ENCODE measurements at places on chromosomes 6 and 20.

DNA sequence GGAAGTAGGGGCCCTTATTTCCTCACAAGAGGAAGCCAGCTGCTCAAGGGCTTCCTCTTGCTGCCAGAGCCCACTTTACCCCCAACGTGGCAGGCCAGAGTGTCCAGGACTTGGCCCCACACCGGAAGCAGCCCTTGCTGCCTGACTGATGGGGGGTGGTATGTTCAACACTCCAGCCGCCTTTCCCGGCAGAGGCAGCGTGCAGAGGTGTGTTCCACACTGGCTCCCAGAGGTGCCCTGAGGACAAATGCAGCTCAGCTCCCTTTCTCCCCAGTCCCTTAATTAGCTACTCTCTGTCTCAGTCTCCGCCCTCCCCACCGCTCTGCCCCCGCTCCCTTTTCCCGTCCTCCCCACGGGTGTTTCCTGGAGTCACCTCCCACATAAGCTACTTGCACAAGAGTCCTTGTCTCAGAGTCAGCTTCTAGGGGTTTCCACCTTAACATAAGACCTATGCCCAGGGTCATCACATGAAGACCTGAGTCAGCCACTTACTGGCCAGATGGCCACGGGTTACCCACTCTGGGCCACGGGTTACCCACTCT lies 61.7 kb upstream of the SHLD1 start:
- no peak for DNase-seq

DNA sequence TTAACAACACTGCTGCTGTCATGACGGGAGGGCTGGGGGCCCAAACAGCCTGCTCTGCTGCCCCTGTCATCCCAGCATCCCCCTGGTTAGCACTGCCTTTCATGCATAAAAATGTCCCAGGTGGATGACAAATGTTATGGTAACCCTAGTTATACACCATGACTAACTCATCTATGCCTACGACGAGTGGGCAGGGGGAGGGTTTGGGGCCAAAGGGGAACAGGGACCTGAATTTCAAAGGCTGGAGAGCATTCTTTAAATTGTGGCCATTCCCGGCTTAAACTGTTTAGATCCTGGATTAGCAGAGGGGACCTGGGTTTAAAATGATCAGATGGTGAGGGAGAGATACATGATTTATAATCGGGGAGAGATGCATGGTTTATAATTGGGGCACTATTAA lies 24.4 kb downstream of the GNAS-AS1 start:
- no peak for DNase-seq

DNA sequence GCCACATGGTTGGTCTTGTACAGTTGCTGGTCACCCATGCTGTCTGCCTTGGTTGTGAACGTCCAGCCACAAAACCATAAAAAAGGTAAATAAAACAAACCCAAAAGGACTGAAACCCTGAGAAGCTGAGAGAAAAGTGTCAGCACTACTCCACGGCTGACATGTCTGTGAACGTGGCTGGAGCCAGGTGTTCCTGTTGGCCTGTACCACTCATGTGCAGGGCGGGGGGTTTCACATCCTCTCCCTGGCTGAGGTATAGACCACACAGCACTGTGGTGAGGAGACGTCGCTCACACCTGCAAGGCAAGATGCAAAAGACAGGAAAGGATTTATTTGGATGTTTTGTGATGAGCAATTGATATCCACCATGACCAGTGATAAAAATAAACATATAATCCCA lies 51.9 kb upstream of the MRPS10 start:
- no peak for DNase-seq

- DNase-seq, result no peak
Measured at GRCh38 chr6:155158030-155158843, 105.6 kb upstream of the CLDN20 start.

- no peak for DNase-seq
Measured at GRCh38 chr20:59774204-59774641, 159.2 kb downstream of the SYCP2 start.

DNA sequence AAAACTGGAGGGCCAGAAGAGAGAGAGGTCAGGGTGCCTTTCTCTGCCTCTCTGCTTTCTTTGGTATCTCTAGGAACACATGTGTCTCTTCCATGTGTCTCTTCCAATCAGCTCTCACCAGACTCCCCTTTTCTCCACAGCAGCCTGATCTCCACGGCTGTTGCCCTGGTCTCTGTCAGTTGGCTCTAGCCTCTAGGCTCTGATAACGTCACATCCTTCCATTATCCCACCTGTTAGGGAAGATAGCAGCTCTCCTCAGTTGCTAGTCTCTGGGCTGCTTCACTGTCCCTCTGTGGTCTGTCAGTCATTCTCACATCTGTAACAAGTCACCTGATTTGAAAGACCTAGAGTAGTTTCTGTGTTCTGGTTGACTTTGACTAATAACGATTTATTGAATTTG lies 80.2 kb downstream of the PLCB4 start:
- DNase-seq, result no peak

GRCh38 chr6:91487696-91488392 lies 901.0 kb upstream of the MAP3K7 start:
- no peak for DNase-seq

DNA sequence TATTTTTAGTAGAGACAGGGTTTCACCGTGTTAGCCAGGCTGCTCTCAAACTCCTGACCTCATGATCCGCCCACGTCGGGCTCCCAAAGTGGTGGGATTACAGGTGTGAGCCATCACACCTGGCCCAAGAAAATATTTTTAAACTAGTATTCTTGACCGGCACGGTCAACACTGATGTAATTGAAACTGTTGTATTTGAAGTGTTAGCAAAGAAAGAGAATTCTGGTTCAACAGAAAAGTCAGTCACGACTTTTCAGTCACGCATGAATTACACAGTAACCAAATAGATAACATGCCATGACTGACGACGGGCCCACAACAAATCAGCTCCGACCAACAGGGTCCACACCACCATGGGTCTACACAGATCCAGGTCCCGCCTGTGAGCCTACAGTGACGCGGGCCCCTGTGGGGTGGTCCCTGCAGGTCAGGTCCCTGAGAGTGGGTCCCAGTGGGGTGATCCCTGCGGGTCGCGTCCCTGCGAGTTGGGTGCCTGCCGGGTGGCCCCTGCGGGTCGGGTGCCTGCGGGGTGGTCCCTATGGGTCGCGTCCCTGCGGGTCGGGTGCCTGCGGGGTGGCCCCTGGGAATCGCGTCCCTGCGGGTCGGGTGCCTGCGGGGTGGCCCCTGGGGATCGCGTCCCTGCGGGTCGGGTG lies 1.0 kb downstream of the GMEB2 start:
- peak; percentile 22 for DNase-seq

DNA sequence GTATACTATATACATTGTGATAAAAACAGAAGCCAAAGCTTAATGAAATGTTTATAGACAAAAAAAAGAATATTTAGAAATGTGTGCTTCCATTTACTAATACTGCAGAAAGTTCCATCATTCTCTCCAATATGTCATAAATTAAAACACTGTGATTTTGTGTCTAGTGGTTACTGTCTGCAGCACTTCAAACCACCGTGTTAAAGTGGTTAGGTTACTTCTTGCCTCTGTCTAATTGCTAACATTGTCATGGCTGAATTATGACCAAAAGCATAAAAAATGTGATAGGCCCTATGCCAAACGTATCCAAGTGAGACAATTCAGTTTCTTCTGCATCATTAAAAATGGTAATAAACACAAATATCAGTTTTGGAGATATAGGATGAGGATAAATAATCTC lies 52.7 kb upstream of the CST5 start:
- no peak for DNase-seq

DNA sequence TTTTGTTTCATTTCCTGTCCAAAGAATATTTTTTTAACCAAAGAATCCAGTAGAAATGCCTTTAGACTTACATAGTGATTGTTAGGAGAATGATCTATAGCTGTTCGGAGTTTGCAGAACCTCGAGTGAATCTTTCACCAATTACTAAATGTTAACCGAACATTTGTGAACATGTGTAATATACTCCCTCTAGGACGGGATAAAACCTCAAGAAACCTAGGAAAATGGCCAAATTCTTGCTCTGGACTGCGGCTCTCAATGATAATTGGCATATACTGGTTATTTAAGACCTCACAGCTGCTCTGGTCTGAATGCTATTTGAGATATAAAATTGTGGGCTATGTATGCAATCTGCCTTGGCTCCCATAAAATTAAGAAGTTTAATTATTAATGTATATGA lies 137.1 kb downstream of the PACRG start:
- DNase-seq, result no peak

Measured in brain microvascular endothelial cell (primary cell).